ENCODE measurements at places on chromosomes 4 and X. TPM values are rescaled to one million over a fixed set of nuclear protein-coding genes. Genes with fewer than 3 reads are reported as not detected.

DNA sequence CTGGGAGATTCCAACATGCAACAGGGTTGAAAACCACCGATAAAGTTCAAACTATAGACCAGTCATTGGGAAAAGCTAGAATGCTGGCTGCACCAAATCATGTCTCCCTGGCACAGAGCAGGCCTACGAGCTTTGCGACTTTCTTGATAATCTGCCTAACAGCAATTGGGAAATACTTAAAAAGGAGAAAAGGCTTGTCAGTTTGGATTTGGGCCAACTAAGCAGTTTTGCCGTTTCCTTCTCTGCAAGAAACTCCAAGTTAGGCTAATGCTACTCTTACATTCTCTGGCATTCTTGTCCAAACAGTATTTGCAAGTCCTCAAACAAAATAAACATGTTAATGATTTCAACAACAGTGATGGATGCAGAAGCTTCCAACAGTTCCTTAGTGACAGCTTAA is 87.9 kb downstream of the PDK3 start:
- no peak overlapping the region for H3K27ac ChIP-seq
- no peaks in the 10 kb centered on the region for H3K4me1 ChIP-seq
- no peak overlapping the region for H3K4me3 ChIP-seq
- H3K36me3 ChIP-seq = no peaks in the 10 kb centered on the region

DNA sequence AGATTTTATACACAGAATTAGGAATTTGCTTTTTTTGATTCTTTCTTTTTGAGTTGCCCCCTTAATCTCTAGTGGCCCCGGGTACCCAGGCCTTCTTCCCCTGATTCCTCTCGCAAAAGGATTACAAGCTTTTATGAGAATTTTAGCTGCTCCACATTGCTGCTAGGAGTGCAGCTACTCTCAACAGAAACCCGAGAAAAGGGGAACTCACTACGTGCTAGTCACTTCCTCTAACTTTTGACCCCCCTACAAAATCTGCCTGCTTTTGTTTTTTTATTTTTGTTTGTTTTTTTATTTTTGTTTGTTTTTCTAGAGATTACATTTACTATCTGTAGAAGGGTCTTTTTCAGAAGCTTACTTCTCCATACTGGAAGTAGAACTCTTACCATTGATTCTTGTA is 64.1 kb downstream of the ZNF81 start:
- no peaks in the 10 kb centered on the region for H3K27me3 ChIP-seq
- H3K4me1 ChIP-seq = no peaks in the 10 kb centered on the region
- H3K27ac ChIP-seq = no peak overlapping the region
- no peak for DNase-seq

- no peak overlapping the region for H3K27ac ChIP-seq
- peaks cover 2% of the 10 kb centered on the region for H3K27me3 ChIP-seq
- no peak overlapping the region for H3K4me3 ChIP-seq
- H3K4me1 ChIP-seq = no peaks in the 10 kb centered on the region
- no peak for DNase-seq
These were observed 32.1 kb upstream of the VEGFD start for GRCh38 chrX:15416133-15416993.

DNA sequence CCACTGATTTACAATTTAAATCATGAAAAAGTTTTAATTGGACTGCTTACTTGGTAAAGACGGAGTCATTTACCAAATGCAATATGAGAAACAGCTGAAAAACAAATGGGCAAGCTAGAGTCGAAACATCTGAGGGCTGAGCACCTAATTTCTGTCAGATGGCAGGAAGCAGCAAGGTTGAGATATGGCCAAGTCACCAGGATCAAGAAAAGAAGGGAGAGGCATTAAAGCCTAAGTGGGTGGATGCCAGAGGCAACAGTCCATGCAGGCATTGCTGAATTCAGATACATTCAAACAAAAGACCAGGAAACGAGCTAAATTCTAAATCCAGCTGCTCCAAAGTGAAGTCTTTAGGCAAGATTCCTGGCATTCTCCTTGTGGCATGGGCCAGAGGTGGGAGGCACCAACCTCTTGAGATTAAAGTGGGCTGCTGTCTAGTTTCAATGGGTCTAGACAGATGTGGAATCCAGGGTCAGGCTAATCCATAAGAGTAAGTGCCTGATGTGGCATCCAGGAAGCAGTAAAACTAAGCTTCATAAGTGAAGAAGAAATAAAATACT is 8.0 kb upstream of the ARSJ start:
- H3K4me3 ChIP-seq = no peak overlapping the region
- peaks cover 5% of the 10 kb centered on the region for H3K27me3 ChIP-seq
- H3K4me1 ChIP-seq = no peaks in the 10 kb centered on the region
- no peak for DNase-seq
- H3K36me3 ChIP-seq = no peaks in the 10 kb centered on the region
- no peak overlapping the region for H3K27ac ChIP-seq

- H3K4me3 ChIP-seq = no peak overlapping the region
- H3K27me3 ChIP-seq = no peaks in the 10 kb centered on the region
- DNase-seq = no peak
- no peaks in the 10 kb centered on the region for H3K36me3 ChIP-seq
- no peaks in the 10 kb centered on the region for H3K4me1 ChIP-seq
These were observed 41.4 kb upstream of the NDST4 start for GRCh38 chr4:115154826-115155225.

- no peak overlapping the region for H3K27ac ChIP-seq
- H3K4me1 ChIP-seq = no peaks in the 10 kb centered on the region
- DNase-seq = no peak
- no peaks in the 10 kb centered on the region for H3K36me3 ChIP-seq
These were observed 197.2 kb upstream of the NDST4 start for GRCh38 chr4:115310641-115311040.

STARD8 gene
- 0.38 TPM for total RNA-seq

GRCh38 chr4:9703391-9703790 is 78.0 kb upstream of the DRD5 start:
- no peak overlapping the region for H3K27ac ChIP-seq
- no peaks in the 10 kb centered on the region for H3K27me3 ChIP-seq
- no peaks in the 10 kb centered on the region for H3K36me3 ChIP-seq
- peaks cover 10% of the 10 kb centered on the region for H3K4me1 ChIP-seq
- DNase-seq = peak; percentile 86
- H3K4me3 ChIP-seq = no peak overlapping the region

GRCh38 chrX:113962343-113962742 is 621.5 kb upstream of the HTR2C start:
- DNase-seq = no peak
- H3K27ac ChIP-seq = no peak overlapping the region

DNA sequence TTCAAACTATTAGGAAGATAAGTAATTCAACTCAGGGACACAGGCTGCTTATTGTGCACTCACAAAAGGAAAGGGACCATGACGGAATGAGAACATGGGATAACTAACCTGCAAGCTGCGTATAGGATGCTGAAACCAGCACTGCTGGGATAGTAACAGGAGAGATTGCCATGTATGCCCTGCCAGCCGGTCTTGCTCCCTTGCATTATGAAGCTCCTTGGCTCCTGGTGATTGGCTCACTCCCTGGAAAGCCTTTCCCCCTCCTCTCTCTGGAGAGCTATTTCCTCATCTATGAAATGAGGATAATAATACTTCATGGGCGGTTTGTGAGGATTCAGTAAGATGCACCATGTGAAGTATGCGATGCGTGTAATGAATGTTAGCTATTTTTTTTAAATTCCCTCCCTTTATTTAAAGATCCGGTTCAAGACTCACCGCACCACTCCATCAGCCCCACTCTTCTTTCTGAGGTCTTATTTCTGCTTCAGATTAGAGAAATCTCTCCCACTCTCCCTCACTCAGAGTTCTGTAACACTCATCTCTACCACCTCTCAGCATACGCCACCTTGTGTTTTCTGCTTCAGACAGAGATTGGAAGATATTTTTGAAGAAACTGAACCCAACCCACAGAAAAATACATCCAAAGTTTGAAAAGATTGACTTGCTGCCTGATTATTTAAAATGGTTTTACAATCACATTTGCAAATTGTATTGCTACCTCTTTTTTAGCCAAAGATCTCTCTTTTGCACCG is 18.4 kb downstream of the MSMO1 start:
- H3K4me1 ChIP-seq = no peaks in the 10 kb centered on the region
- H3K27me3 ChIP-seq = no peaks in the 10 kb centered on the region
- H3K27ac ChIP-seq = no peak overlapping the region
- H3K36me3 ChIP-seq = peaks cover 6% of the 10 kb centered on the region
- H3K4me3 ChIP-seq = no peak overlapping the region

DNA sequence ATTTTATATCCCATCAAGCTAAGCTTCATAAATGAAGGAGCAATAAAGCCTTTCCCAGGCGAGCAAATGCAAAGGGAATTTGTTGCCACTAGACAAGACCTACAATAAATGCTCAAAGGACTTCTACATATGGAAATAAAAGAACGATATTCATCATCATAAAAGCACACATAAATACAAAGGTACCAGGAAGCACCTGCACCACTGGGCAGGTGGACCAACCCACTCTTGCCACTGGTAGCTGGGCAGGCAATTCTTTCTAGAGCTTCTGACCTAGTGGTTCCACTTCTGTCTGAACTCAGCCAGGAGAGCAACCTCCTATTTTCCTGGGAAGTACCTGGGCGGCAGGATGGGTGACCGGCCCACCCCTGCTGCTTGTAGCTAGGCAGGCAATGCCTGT is 237.2 kb upstream of the ITM2A start:
- H3K27me3 ChIP-seq = peaks cover 2% of the 10 kb centered on the region
- H3K36me3 ChIP-seq = no peaks in the 10 kb centered on the region
- no peak for DNase-seq
- no peak overlapping the region for H3K27ac ChIP-seq
- no peaks in the 10 kb centered on the region for H3K4me1 ChIP-seq

GRCh38 chr4:55722132-55722531 is 86.0 kb upstream of the NMU start:
- H3K4me1 ChIP-seq = no peaks in the 10 kb centered on the region
- no peaks in the 10 kb centered on the region for H3K36me3 ChIP-seq
- no peak overlapping the region for H3K4me3 ChIP-seq
- no peak for DNase-seq
